Mesothelial cell of epicardium (in vitro differentiated cells): ENCODE measurements at places on chromosomes 2 and 18. TPM values are rescaled to one million over a fixed set of nuclear protein-coding genes. Genes with fewer than 3 reads are reported as not detected.
A peak's percentile ranks its signal among the peaks of the same experiment; 100 is the strongest.

DNA sequence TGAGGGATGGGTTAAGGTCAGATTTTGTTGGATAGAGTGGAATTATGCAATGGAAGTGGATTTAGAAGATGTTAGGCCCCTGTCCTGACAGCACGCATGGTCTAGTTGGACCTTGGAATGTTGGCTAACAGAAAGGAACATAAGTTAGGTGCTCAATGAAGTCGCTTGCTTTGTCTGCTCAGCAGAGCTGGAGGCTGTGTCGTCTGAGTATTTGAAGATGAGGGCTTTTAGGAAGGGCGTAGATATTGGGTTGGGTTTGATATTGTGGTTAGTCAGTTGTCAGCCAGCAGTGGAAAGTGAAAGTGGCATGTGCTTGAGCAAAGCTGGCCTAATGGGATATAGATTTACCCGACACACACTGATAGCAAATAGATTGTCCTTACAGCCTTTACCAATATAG lies 239.3 kb downstream of the PRKCE start:
- DNase-seq = no peak

- DNase-seq = no peak
These were observed 53.1 kb downstream of the SPATS2L start for GRCh38 chr2:200359552-200359951.

- no peak for DNase-seq
These were observed 685.4 kb upstream of the NRXN1 start for GRCh38 chr2:51717312-51717711.

DNA sequence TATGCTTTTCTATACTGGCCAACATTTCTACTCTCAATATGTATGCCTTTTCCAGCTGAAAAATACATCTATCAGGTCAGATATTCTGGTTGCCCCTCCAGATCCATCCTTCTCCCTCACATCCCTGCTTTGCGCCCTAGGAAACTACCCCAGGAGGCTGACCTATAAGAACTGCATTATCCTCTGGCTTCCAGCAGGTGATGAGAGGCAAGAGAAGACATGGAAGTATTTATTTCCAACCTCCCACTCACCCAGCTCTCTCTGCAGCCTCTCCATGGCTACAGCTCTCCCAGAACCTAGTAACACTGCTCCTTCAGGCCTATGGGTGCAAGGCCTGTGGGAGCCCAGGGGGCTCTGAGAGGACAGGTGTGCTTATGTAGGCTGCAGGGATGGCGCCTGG lies 42.9 kb downstream of the ARID5A start:
- DNase-seq = no peak

- DNase-seq = peak; percentile 66
These were observed 15.5 kb upstream of the ECEL1 start for GRCh38 chr2:232502911-232503808.

- no peak for DNase-seq
These were observed 377.4 kb upstream of the DSEL start for GRCh38 chr18:67893916-67894315.

DNA sequence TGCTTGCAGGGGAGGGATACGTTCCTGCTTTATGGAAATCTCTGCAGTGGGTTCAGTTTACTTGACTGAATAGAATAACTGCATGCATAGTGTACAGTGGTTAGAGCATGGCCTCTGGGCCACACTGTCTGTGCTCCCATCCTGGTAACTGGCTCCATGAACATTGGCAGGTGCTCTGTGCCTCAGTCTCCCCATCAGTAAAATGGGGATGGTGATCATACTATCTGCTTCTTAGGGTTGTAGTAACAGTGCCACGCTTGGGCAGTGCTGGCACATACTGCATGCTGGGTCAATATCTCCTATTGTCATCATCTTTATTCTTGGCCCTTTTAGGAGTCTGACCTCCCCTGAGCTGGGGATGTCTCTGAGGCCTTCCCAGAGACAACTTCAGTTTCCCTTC lies 117.3 kb downstream of the CTIF start:
- no peak for DNase-seq

DNA sequence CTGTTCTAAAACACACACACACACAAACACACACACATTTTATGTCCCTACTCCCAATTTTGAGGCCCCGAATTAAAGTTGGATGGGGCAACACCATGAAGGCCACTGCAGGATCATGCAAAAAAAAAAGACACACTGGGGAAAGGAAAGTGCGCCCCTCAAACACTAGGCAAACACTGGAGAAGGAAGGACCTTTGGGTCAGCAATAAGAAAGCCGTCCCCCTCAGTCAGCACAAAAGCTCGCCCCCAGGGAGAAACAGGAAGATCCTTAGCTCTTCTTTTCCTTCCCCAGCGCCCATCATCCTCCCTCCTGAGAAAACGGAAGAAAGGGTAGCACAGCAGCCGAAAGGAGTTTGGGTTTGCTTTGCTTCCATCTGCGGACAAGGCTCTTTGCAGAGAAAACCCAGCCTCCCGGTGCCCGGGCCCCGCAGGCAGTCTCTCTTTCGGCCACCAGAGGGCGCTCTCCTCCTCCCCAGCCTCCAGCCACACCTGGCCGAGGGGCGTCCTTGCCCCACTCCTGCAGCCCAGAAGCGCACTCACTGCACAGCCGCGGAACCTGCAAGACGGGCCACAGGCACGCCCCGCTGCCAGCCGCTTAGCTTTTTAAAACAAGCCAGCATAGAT lies 248.5 kb downstream of the CDH20 start:
- peak; percentile 74 for DNase-seq

- no peak for DNase-seq
These were observed 433.0 kb upstream of the CHAC2 start for GRCh38 chr2:53334610-53335009.

GRCh38 chr2:180871649-180872048 lies 108.8 kb upstream of the UBE2E3 start:
- no peak for DNase-seq

DNA sequence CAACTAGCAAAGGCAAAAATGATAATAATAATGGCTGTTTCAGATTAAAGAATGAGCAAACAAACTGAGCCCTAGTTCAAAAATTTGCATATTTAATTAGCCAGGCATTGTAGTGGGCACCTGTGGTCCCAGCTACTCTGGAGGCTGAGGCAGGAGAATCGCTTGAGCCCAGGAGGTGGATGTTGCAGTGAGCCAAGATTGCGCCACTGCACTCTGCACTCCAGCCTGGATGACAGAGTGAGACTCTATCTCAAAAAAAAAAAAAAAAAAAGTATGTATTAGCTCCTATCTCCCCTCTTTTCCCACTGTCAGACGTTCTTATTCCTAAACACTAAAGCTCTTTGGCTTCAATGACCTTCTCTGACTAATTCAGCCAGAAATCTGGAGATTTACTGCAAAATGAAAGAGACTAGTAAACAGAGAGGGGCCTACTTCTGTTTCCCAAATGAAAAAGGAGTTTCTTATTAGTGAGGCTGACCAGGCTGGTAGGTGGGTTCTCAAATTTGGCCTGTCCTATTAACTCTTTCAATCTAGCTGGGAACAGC lies 3.9 kb upstream of the SRBD1 start:
- no peak for DNase-seq

DNA sequence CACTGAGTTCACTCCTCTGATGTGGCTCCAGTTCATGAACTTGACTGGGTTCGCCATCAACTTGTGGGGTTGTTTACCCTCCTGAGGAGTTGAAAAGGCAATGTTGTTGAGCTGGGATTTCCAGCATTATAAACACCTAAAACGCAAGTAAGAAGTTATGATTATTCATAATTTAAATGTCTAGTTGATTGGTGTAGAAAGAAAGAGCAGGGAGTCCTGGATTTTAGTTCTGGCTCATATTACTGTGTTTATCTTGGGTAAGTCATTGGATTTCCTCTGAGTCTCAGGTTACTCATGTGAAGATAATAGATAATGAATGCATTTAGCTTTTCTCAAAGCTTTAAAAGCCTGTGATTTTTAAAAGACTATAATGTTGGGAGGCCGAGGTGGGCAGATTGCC lies 438.0 kb upstream of the CDH20 start:
- DNase-seq = no peak

DNA sequence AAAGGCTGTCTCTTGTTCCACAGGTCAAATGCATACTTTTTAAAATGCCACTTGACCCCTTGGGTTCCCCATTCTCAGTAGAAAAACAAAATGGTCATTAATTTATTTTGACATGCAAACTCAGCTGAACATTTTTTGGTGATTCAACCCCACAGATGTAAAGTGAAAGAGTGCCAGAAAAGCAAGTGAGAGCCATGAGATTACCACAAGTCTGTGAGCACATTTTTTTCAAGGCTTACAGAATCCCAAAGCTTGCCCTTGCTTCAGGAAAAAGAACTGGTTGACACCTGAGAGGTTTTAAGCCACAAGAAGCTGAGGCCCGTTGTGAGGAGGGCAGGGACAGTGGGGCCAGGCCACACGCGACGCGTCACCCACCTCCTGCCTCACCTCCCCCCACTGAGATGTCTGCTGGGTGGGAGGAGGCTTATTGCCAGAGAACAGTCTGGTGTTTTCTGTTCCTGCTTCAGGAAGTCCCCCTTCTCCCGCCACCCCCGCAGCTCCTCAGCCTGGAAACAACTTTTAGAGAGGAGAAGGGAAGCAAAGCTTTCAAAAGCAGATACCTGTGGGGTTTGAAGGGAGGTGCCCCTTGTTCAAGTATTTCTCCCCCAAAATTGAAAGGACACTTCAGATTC lies 70.4 kb upstream of the CYP1B1 start:
- no peak for DNase-seq

Gene C18orf32
- total RNA-seq = 31.6 to 40.8 TPM (median 35.3 TPM) in 3 replicates

Gene IL36RN
- 0.84 to 1.1 TPM (median 0.85 TPM) in 3 replicates for total RNA-seq

Gene ANKRD44
- 7.7 to 10.8 TPM (median 10.4 TPM) in 3 replicates for total RNA-seq

Gene PREPL
- total RNA-seq = 47.2 to 48.2 TPM (median 47.8 TPM) in 3 replicates

Gene NT5C1B
- 0.29 TPM in 1 of 3 replicates, not detected in the others for total RNA-seq

Gene HAAO
- total RNA-seq = 23.3 to 25.7 TPM (median 25.0 TPM) in 3 replicates

Gene SERPINB10
- not detected in 3 replicates for total RNA-seq
